ENCODE measurements at places on chromosomes 7 and 10.

GRCh38 chr7:140190588-140190987, 13.8 kb upstream of the KDM7A start:
- no peak for DNase-seq

DNA sequence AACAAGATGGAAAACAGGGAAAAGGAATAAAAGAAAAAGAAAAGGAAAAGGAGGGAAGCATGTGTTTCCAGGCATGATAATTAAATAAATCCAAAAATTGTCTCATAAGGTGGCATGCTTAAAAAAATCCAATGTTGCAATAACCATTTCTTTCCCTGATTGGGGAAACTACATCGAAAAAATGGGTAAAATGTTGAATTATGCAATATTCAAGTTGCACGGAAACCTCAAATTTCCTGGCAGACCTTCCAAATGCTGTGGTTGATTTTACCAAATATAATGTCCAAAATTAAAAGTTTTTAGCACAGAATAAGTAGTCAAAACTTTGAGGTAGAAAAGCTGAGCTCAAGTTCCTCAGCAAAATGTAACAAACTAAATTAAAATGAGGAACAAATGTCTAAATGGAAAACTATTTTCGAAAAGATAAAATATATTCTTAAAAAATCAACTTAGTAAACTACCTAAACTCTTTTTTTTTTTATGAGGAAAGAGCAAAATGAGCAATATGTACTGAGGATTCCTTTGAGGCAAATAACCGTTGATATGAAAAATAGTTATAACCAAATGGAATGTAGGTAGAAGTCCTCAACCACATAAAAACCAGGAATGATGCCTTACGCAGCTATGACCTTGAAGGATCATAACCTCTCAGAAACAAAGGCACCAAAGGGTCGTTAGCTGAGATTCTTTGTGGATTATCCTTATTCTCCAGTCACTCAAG, 52.6 kb downstream of the MACC1 start:
- no peak for DNase-seq

- no peak for DNase-seq
Measured at GRCh38 chr10:21972584-21972983, 30.9 kb downstream of the DNAJC1 start.

DNA sequence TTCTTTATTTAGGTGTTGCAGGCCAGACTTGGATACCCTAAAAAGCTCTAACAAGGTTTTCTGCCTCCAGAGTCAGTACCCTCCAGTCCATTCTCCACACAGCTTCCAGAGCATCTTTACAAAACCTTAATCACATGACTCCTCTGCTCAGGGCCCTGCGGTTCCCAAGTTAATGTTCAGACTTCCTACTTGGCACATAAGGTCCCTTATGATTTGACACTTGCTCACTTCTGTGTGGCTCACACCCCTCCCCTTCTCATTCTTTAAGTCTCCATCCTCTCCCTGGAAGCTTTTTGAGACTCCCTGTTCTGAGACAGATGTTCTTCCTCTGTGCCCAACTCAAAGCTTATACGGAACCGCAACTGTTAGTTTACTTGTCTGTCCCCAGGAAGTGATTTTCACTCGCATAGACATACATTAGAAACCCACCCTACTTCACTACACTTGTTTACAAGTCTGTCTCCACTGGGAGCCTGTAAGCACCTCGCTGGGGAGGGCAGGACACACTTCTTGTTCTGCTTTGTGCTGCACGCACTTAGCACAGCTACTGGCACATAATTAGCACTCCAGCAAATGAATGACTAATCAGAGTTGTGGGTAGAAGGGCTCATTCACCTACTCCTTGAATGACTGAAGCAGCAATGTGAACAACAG, 154.3 kb upstream of the LAMB4 start:
- DNase-seq, result no peak

DNA sequence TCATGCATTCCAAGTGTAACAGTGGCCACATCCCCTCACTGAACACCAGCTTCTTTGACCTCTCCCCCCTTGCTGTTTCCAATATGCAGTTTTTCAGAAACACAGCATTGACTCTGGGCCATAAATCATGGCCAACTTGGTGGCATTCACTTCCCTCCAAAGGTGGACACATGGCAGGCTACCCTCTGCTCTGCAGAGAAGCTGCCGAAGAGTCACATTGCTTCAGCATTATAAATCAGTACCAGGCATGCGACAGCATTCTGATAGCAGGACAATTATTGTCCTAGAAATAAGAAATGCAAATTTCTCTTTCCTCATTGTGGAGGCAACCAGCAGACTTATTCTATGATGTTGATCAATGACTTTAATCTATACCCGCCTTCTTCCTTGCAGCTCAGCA, 475.4 kb upstream of the GHITM start:
- no peak for DNase-seq

DNA sequence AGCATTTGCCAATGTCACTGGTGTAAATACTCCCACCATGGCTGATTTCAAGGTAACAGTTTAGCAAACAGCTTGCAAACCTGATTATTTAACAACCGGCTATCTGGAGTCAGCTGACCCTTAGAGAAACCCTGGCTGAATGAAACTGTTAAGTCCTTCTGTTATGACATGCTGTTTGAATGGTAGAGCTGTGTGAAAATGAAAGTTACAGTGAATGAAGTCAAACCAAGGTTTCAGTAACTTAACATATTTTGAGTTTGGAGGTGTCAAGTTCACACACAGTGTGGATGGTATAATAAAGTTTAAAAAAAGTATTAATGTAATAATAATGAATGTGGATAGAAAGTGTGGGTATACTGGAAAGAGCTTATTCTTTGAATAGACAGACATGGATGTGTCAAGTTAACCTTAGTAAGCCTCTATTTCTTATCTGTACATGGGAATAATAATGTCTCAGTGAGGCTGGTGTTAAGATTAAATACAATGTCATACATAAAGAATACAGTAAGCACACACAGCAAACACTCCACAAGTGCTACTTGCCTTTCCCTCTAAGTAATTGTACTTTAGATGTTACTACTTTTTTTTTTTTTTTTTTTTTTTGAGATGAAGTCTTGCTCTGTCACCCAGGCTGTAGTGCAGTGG, 150.4 kb downstream of the TAX1BP1 start:
- DNase-seq, result no peak

GRCh38 chr10:125127110-125127509, 33.3 kb downstream of the CTBP2 start:
- no peak for DNase-seq
